ENCODE measurements at places on chromosomes 7 and 10.

DNA sequence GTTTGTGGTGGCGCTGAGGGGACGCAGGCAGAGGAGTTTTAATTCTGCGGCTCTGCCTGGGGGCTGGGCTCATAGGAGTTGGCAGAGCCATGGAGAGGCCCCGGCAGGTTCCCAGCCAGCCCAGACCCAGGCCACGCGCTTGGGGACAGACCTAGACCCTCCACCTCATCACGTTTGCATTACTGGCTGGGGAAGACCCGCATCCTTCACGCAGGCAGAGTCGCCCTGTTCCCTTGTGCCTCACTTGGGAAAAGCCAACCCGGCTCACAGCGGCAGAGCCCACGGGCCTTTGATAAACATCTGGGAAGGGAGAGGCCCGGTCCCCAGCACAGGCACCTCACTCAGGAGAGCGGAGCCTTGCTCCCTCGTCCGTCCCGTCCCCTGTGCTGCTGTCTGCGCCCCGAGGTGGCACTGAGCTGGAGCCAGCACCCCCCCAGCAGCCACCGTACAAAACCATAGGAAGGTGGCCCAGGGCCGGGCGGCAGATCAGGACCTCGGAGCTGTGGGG lies 112.8 kb downstream of the CYTH3 start:
- H3K4me3 ChIP-seq = no peak overlapping the region
- peaks cover 62% of the 10 kb centered on the region for H3K36me3 ChIP-seq

DNA sequence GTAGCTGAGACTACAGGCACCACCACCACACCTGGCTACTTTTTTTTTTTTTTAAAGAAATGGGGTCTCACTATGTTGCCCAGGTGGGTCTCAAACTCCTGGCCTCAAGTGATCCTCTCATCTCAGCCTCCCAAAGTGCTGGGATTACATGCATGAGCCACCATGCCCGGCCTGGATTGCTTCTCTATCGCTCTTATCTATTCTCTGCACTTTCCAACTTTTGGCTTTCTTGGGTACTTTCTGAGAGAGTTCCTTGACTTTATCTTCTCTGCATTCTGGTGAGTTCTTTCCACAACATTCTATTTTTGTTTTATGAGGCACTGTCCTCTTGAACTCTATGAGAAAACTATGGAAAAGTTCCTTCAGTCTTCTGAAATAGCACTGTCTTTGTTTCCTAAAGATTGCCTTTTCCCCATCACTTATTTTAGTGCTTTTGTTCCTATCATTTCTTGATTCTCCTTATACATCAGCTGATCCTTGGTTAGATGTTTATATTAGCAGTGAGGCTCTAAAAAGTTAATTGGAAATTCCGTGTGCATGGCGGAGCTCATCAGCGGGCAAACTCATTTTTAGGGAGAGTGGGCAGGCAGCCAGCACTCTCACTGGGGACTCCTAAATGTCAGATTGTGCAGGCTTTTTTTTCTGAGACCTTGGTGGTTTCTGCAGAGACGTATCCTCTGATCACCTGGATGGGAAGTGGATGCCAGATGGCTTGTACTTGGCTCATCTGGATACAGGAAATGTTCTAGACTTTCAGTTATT lies 43.9 kb downstream of the HIP1 start:
- DNase-seq = no peak
- no peak overlapping the region for H3K27ac ChIP-seq
- no peaks in the 10 kb centered on the region for H3K4me1 ChIP-seq
- H3K36me3 ChIP-seq = no peaks in the 10 kb centered on the region
- H3K27me3 ChIP-seq = no peaks in the 10 kb centered on the region

GRCh38 chr7:115289971-115290370 lies 368.1 kb downstream of the MDFIC start:
- H3K4me3 ChIP-seq = no peak overlapping the region
- no peaks in the 10 kb centered on the region for H3K36me3 ChIP-seq
- H3K4me1 ChIP-seq = no peaks in the 10 kb centered on the region
- peaks cover 4% of the 10 kb centered on the region for H3K27me3 ChIP-seq
- H3K27ac ChIP-seq = no peak overlapping the region

DNA sequence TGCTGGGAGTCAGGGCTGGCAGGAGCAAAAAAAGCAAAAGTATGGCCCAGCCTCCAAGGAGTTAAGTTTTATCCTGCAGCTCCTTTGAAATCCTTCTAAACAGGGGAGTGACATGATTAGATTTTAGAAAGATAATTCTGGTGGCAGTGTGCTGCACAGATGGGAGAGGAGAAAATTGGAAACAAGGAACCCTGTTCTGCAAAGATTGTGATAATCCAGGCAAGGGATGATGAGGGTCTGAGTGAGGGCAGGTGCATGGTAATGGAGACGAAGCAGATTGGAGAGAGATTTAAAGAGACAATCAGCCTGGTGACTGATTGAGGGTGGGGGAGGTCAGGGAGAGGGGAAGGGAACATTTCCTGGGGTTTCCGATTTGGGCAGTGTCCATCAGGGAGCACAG lies 444.7 kb upstream of the PODXL start:
- H3K27me3 ChIP-seq = no peaks in the 10 kb centered on the region
- H3K4me1 ChIP-seq = no peaks in the 10 kb centered on the region
- no peaks in the 10 kb centered on the region for H3K36me3 ChIP-seq
- no peak overlapping the region for H3K27ac ChIP-seq
- DNase-seq = no peak
- no peak overlapping the region for H3K4me3 ChIP-seq

DNA sequence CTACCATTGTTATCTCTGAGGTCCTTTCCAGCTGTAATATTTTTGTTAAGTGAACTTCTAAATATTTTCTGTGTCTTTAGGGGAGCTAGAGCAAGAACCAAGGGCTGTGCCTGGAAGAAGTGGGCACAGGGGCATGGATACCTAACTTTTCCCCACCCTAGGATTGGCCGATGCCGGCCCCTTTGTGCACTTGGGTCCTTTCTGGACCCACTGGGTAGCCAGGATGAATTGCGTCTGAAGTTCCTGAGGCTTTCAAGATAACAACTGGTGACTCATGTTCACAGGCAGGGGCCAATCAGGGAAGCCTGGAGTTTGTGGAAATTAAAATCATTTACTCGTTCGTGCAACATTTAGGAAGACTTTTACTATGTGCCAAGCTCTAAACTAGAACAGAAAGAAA lies 758 bp downstream of the DPCD start:
- no peak for DNase-seq
- H3K4me1 ChIP-seq = peaks cover 24% of the 10 kb centered on the region

- peak overlapping the region; percentile 55 for H3K27ac ChIP-seq
- H3K36me3 ChIP-seq = peaks cover 54% of the 10 kb centered on the region
- H3K4me1 ChIP-seq = peaks cover 86% of the 10 kb centered on the region
- H3K4me3 ChIP-seq = peak overlapping the region; percentile 98
Measured at GRCh38 chr10:72085864-72086465, 2.4 kb downstream of the SPOCK2 start.

DNA sequence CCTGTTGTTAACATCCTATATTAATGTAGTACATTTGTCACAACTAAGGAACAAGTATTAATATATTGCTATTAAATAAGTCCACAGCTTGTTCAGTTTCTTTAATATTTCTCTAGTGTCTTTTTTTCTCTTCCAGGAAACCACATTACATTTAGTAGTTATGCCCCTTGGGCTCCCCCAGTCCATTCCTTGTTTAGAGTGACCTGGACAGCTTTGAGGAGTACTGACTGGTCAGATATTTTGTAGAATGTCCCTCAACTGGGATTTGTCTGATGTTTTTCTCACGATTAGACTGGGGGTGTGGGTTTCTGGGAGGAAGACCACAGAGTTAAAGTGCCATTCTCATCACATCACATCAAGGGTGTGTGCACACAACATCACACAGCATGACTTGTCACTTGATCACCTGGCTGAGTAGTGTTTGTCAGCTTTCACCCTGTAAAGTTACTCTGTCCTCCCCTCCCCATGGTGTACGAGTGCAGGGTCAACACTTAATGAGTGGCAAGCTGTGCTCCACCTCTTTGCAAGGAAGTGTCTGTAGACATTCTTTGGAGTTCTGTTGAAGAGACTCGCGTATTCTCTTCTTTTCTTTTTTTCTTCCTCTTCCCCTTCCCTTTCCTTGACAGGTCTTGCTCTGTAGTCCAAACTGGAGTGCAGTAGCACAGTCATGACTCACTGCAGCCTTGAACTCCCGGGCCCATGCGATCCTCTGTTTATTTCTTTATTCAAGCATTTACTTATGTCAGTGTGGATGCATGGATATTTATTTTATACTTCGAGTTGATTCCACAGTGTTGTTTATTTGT lies 10.2 kb downstream of the LMTK2 start:
- no peak for DNase-seq
- H3K27ac ChIP-seq = no peak overlapping the region
- peaks cover 32% of the 10 kb centered on the region for H3K4me1 ChIP-seq

DNA sequence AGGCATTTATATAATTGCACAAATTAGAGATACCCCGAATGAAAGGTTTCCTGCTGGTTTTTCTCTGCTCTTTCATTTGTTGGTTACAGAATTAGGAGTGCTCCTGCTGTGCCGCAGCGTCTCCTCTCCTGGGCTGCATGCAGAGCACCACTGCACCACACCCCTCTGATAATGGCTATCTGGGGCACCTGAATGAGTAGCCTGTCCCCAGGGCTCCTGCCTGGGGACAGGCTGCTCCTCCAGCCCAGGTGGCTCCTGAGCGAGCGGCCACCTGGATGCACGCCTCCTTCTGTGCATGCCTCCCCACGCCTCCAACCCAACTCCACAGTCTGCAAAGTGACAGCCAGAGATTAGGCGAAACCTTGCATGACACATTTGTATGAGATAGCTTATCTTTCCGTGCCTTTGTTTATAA lies 242.6 kb upstream of the FZD8 start:
- H3K4me1 ChIP-seq = no peaks in the 10 kb centered on the region
- H3K4me3 ChIP-seq = no peak overlapping the region
- DNase-seq = no peak
- H3K36me3 ChIP-seq = no peaks in the 10 kb centered on the region

GRCh38 chr10:50375051-50375452 lies 123.7 kb upstream of the ASAH2 start:
- H3K4me3 ChIP-seq = no peak overlapping the region
- DNase-seq = no peak
- H3K36me3 ChIP-seq = no peaks in the 10 kb centered on the region
- no peaks in the 10 kb centered on the region for H3K27me3 ChIP-seq
- peaks cover 8% of the 10 kb centered on the region for H3K4me1 ChIP-seq

DNA sequence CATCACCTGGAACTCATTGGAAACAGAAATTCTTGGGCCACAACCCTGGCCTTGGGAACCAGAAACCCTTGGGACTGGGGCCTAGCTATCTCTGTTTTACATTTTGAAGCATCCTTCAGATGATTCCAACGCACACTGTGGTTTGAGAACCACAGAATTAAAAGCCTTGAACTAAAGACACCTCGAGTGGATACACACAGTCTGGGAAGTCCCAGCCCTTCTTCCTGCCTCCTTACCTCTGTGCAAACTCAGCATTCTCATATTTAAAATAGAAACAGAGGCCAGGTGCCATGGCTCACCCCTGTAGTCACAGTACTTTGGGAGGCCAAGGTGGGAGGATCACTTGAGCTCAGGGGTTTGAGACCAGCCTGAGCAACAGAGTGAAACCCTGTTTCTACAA lies 12.9 kb downstream of the NPFFR1 start:
- H3K36me3 ChIP-seq = no peaks in the 10 kb centered on the region
- DNase-seq = no peak
- no peak overlapping the region for H3K4me3 ChIP-seq
- no peaks in the 10 kb centered on the region for H3K27me3 ChIP-seq
- no peak overlapping the region for H3K27ac ChIP-seq
- peaks cover 8% of the 10 kb centered on the region for H3K4me1 ChIP-seq

GRCh38 chr7:833601-834258 lies 1.5 kb downstream of the SUN1 start:
- peaks cover 48% of the 10 kb centered on the region for H3K4me1 ChIP-seq
- no peak for DNase-seq
- no peak overlapping the region for H3K27ac ChIP-seq

GRCh38 chr7:153027904-153028303 lies 268.4 kb downstream of the ACTR3B start:
- H3K27me3 ChIP-seq = no peaks in the 10 kb centered on the region
- no peak overlapping the region for H3K4me3 ChIP-seq
- H3K4me1 ChIP-seq = no peaks in the 10 kb centered on the region
- no peak for DNase-seq

- H3K4me3 ChIP-seq = no peak overlapping the region
- H3K4me1 ChIP-seq = peaks cover 19% of the 10 kb centered on the region
- no peak for DNase-seq
- no peaks in the 10 kb centered on the region for H3K36me3 ChIP-seq
- no peaks in the 10 kb centered on the region for H3K27me3 ChIP-seq
Measured at GRCh38 chr10:96646751-96647166, 59.9 kb upstream of the TM9SF3 start.

DNA sequence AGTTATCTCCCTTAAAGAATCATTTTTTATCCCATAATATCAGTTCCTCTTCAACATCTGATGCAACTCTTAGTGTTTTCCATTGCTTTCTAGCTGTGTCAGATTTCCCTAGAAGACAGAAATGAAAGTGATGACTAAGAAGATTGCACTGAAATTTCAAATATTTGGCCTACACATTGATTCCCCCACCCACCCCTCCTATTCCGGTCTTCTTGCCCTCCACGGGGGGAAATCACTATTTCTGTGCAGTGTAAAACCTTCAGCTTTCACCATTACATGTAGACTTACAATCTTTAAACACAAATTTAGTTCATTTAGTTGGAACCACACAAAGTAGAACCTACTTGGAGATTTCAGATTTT lies 63.7 kb upstream of the IL6 start:
- H3K27me3 ChIP-seq = no peaks in the 10 kb centered on the region
- H3K4me3 ChIP-seq = no peak overlapping the region
- no peaks in the 10 kb centered on the region for H3K36me3 ChIP-seq

DNA sequence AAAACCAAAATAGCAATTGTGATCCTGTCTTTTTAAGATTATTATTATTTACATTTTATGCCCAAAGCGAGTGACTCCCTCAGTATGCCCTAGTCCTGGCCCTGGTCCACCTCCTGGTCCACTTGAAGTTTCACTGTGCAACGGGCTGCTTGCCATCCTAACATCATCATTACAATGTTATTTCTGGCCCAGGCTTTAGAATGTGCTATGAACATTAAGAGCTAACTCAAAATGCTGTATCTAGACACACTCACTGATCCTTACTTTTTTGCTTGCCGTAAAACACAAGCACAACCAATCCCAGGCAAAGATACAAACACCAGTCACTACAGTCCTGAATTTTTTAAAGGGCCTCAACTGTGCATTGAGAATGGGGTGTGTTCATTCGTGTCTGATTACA lies 38.4 kb downstream of the RHOBTB1 start:
- H3K27ac ChIP-seq = no peak overlapping the region
- H3K27me3 ChIP-seq = no peaks in the 10 kb centered on the region
- no peaks in the 10 kb centered on the region for H3K36me3 ChIP-seq
- DNase-seq = no peak
- H3K4me1 ChIP-seq = no peaks in the 10 kb centered on the region
- H3K4me3 ChIP-seq = no peak overlapping the region

GRCh38 chr10:13458687-13459012 lies 70.2 kb downstream of the BEND7 start:
- no peak for DNase-seq
- no peaks in the 10 kb centered on the region for H3K4me1 ChIP-seq
- H3K27ac ChIP-seq = no peak overlapping the region
- no peaks in the 10 kb centered on the region for H3K36me3 ChIP-seq
- H3K27me3 ChIP-seq = no peaks in the 10 kb centered on the region

DNA sequence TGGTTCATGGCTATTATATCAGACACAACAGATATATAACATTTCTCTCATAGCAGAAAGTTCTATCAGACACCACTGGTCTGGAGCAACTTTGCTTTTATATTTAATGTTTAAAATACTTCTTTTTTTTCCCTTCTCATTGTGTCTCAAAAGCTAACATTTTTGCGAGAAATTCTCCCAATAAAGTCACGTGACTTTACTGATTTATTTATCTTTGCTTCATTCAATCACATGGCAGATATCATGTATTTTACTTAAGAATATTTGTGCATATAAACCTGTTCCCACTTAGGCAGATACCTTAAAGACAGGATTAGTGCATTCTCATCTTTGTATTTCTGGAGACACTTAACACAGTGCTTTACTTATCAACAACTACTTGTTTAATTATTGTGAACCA lies 1093.1 kb upstream of the LRRN3 start:
- DNase-seq = no peak
- no peaks in the 10 kb centered on the region for H3K36me3 ChIP-seq
- H3K4me3 ChIP-seq = no peak overlapping the region

Data from CD4-positive, alpha-beta T cell (primary cell).